Stimulated activated CD8-positive, alpha-beta memory T cell treated with anti-CD3 and anti-CD28 coated beads, Interleukin-15, amount 100 ng/mL, for 48 hours (primary cell): ENCODE measurements at places on chromosomes 3 and 15.

DNA sequence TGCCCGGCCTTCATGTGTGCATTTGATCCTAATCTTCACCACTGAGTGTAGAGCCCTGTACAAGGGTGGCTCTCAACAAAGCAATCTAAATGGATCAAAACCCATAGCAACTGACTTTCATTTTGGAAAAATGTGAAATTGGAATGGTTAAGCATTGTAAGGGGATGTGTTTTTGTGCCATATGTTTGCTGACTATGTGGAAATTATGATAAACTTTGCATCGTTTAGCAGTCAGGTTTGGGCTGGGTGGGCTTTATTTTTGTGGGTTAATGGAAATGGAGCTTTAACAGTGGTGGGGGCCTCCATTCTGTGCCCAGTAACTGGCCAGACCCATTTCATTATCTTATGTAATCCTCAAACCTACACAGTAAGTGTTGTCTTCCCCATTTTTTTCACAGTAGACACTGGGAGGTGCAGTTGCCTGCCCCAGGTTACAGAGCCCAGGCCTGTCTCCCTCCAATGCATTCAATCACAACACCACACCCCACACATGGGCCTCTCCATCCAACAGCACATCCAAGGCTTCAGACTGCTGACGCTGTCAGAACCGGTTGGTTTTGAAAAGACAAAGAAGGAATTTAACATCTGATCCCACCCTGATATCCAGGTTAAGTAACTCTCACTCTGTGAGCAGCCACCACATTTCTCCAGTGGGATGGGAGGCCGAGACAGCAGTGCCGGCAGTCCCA, 136.3 kb upstream of the ABHD17C start:
- DNase-seq = no peak

GRCh38 chr3:175150812-175151401, 291.8 kb downstream of the NAALADL2 start:
- no peak for DNase-seq

DNA sequence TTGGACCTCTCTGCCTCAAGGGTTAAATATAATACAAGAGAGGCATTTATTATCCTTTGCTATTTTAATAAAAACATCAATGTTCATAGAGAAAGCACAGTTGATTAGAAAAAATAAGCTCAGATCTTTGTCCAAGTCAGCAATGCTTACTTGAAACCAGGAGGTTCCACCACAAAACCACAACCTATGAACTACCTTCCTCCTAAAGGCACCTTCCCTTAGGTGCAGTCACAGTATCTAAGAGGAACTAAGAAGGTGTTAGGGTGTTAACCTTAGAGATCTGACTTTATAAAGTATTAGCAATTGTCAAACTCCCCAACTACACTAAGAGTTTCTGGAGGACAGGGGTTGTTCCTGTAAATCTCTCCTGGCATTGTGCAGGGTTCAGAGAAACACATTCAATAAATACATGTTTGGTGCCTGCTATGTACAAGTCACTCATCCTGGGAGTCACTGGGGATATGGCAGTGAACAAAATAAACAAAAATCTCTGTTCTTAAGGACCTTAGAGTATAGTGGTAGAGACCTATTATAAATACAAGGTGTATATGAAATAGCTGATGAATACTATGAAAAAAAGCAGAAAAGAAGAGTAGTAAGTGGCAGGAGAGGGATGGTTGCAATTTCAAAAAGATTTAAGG, 208.6 kb downstream of the NFKBIZ start:
- no peak for DNase-seq

DNA sequence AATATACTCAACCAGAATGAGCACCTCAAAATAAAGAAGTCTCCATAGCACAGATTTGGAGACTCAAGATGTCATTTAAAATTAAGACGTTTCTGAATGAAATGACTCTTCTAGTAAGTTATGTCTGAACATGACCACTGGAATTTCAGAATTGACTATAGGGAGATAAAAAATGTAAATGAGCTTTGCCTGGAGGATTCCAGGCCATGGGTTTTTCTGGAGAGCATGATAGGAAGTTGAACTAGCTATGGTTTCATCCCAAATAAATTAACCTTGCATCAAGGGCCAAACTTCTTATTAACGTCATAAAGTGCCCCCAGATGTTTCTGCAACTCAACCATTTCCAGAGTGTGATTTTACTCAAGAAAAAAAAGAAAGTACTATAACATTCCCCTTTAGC, 222.6 kb upstream of the NR2F2 start:
- DNase-seq = no peak

DNA sequence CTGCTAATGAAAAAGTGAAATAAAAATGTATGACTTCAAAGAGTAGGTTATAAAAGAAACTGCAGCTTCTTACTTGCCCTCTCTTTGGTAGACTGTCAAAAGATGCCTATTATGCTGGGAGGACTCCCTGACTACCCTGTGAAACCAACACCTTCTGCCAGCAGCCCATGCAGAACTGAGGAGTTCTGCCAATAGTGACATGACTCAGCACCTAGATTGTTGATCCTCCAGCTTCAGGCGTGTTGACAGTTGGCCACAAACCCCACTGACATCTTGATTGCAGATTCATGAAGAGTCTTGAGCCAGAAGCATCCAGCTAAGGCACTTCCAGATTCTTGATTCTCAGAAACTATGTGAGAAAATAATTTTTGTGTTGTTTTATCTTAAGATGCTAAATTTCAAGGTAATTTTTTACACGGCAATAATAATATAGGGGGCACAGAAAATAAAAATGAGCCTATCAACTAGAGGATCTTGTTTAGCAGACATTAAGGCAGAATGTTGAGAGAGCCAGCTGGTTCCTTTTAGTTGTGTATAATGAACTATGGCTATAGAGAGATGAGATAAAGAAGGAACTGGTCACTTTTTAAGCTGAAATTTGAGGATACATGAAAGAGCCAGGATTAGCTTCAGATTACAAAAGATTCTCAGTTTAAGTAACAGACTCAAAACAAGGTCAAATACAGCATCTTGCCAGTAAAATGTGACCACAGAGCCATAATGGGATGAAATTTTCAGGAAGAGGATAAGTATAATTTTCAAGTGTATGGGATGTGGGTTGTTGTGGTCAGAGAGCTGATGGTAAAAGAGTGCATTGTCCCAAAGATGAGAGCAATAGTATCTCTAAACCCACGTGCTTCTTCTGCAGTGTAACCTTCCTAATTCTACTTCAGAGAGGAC, 588.7 kb upstream of the CBLB start:
- DNase-seq = peak; percentile 19

GRCh38 chr3:182596676-182597410, 196.5 kb upstream of the ATP11B start:
- DNase-seq = no peak

GRCh38 chr3:149763565-149764195, 11.4 kb upstream of the COMMD2 start:
- no peak for DNase-seq
